ENCODE measurements at places on chromosomes 4 and X.
A peak's percentile ranks its signal among the peaks of the same experiment; 100 is the strongest.

DNA sequence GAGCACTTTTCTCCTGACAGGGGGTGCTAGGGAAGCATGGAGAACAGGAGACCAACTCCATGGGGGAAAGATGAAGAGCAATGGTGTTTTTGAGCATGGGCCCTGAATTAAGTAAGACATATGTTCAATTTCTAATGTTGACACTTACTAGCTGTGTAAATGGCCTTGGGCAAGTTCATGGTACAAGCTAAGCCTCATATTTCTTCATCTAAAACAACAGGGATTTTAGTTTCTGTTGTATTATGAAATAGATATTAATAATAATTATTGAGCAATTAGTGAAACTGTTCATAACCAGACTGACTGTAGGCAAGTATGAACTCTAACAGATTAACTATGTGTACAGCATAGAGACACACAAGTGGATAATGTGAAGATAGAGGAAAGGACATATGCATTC is 515.0 kb upstream of the FAT1 start:
- DNase-seq = no peak

GRCh38 chrX:40449956-40450706 is 130.6 kb upstream of the ATP6AP2 start:
- no peak for DNase-seq

GRCh38 chr4:145341381-145341780 is 140.3 kb upstream of the SMAD1 start:
- no peak for DNase-seq

GRCh38 chrX:78104447-78105176 is 564 bp downstream of the PGK1 start:
- peak; percentile 67 for DNase-seq

DNA sequence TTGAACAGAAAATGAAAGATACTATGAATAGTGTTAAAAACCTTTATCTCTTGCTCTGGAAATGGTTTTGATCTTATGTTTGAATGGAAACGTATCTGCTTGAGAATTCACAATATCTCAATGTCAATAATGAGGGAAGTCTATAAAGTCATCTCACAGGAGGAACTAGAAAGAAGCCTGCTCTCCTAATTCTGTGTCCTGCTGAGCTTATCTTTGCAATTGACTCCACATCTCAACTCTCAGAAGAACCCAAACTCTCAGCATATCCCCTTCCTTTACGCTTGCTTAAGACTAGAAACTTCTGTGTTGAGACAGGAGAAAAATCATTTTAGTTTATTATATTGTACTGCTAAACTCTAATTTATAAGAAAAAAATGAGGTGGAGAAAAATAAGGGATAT is 8.3 kb upstream of the PF4V1 start:
- DNase-seq = no peak

Data from hematopoietic multipotent progenitor cell treated with erythropoietin and hydrocortisone succinate and interleukin-3 and kit ligand, for 8 days (in vitro differentiated cells).